ENCODE measurements at places on chromosomes 7 and 10.

DNA sequence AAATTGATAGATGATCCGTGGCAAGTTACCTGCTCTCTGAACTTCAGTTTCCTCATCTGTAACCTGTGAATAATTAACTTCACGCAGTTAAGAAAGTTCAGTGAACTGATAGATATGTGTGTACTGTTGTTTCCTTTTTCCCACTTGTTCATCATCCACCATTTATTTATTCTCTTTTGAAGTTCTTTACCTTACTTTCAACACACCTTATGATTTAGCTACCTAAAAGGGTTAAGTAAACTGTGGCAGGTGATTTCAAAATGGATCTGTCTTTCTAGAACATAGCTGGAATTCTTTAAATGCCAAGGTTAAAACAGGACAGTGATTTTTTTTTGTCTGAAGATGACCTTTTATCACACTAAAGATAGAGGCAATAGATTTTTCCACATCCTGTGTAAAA lies 27.4 kb upstream of the MALRD1 start:
- no peak for DNase-seq

- no peak for DNase-seq
Measured at GRCh38 chr7:135789956-135790355, 41.3 kb upstream of the FAM180A start.

DNA sequence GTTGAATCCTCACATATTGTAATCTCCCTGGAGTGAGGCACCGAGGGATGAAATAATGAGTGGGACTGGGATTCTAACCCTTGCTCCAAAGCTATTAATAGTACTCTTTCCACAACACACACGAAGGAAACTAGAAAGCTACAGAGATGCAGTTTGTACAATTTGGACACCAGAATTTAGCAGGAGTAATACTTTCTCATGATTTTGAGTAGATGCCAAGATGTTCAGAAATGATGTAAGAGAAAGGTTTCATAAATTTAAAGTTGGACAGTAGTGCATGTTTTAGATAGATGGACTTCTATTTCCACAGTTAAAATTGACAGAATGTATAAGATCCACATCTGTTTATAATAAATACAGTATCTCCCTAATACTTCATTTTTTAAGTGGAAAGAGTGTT lies 46.5 kb downstream of the PRR15 start:
- no peak for DNase-seq

GRCh38 chr7:128117691-128118090 lies 86.5 kb upstream of the LRRC4 start:
- no peak for DNase-seq

GRCh38 chr7:134431815-134432214 lies 27.1 kb downstream of the AKR1B1 start:
- no peak for DNase-seq

- DNase-seq = no peak
Measured at GRCh38 chr7:74343281-74344131, 54.3 kb downstream of the CLIP2 start.

DNA sequence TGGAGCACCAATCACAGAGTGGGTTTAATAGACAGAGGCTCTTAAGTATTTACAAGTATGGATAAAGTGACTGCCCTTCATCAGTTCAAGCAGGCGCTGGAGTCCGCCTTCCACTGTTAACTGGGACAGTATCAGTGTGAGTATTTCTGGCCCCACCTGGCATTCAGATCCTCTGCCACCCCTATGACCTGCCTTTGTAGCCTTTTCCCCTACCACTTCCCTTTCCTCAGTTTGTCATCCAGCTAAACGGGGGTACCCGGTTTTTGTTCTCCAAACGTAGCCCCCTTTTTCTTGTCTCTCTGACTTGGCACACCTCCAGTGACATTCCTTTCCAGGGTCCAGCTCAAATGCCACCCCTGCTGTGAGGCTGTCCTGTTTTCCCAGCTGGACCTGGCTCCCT lies 134.4 kb downstream of the SNX10 start:
- DNase-seq = no peak

Data from NCI-H2227 treated with DMSO at 0.1 percent for 48 hours (cell line).